CD4-positive, alpha-beta T cell treated with Interleukin-17A for 1 hour (primary cell): ENCODE measurements at places on chromosomes 5 and 9.

DNA sequence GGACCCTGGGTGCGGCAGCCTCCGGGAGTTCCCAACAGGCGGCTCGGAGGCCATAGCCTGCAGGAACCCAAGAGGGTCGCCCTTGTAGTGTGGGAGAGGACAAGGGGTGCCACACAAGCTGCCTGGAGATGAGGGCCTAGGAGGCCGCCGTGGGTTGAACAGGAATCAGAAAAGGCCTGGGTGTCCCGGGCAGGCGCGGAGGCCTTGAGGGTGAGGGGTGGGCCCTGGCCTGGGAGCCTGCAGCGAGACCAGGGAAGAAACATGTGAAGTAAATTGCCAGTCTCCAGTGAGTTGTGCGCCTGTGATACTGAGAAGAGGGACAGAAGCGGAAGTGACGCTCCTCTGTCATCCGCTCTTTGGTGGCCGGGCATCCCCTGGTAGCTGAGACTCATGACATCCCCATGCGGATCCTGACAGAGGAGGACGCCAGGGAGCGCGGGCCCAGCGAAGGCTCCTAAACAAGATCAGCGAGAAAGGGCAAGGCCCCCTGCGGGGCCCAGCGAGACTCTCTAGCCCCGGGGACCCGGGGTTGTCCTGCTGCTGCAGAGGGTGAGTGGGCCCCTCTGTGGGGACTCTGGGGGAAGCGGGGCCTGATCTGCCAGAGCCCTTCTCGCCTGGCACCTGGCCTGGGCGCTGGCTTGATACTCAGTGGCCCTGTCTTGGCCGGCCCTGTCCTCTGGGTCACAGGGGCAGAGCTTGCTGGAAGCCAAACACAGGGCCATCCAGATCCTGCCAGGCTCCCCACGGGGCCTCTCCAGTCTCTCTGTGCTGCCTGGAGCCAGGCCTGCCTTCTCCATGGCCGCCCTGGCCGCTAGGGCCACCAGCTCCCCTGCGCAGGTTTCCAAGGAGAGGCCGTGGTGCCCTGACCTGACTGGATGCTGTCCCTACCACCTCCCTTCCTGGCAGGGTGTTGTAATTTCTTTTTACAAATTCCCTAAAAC, 788.4 kb downstream of the TLE4 start:
- no peak for DNase-seq

DNA sequence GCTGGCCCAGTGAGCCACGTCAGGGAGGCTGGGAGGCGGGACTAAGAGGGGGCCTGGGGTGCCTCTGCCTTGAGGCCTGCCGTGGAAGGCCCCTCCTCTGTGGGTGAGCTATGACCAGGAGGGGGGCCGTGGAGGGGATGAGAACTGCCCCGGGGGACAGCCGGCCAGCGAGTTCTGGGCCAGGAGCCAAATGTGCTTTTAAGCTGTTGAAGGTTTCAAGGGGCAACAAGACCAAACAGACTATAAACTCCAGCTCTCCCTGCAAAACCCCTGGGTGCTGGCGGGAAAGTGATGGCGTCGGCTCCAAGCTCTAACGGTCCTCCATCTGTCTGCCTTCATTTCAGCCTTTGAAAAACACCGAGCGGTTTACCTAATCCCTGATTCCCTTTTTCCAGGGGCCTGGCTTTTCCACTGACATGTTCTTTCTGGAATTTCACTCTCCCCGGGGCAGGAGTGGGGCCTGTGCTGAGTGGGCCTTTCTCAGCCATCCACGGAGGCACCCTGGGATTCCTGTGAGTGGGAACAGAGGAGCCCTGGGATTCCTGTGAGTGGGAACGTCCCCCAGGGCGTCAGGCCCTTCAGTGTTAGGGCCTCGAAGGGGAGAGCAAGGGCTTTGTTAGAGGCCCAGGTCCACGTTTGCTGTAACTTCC, 65.6 kb downstream of the COL5A1 start:
- no peak for DNase-seq

DNA sequence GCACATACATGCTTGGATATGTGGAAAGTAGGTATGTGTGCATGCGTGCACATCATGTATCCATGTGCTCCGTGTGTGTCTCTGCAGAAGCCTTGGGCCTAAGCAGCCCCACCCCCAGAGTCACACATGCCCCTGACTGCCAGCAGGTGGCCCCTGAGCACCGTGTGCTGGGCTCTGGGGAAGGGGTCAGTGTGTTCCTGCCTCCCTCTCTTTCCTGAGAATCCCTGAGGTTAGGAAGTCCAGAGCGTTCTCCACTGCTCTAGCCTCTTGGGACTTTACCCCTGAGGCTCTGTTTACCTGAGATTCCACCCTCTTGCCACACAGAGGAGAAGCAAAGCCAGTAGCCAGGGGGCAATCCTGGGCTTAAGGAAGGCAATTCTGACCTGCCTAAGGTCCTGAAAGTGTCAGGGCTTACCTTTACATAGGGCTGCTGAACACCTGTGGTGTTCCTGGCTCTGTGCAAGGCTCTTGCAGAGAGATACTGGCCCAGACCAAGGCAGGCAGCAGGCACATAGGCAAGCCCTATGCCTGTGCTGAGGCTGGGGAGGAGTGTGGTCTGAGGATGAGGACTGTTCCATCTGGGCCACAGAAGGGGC, 207.3 kb downstream of the TMEM38B start:
- DNase-seq: no peak

DNA sequence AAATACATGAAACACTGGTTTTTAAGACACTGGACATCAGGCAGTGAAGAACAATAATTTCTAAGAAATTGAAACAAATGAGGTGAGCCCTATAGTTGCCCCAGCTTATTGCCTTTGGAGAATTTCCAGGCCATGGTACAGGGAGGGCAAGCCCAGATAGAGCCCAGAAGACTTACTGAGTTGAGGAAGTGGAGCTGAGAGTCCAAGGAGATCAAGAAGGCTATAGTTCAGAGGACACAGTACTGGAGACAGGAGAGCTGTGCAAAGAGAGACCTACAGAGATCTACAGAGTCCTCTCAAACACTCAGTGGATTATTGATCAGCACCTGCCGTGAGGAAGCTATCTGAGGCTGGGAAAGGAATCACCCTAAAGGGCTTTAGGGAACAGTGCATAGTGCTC, 112.6 kb downstream of the GALNT10 start:
- DNase-seq: no peak

DNA sequence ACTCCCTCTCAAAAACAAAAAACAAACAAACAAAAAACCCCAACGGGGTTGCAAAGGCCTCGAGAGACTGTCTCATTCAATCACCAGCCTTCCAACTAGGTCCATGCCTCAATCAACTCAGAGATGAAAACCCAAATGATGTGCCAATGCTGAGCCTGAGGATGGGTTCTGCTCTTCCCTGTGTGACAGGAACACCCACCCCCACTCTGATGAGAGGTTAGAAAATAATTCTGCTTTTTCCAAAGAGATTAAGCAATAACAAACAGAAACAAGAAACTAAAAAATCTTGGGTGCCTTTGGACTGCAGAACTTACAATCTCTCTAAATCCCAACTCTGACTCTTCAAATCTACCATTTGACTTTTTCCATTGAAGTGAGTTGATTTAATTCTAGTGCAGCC, 25.5 kb upstream of the FBP1 start:
- no peak for DNase-seq

DNA sequence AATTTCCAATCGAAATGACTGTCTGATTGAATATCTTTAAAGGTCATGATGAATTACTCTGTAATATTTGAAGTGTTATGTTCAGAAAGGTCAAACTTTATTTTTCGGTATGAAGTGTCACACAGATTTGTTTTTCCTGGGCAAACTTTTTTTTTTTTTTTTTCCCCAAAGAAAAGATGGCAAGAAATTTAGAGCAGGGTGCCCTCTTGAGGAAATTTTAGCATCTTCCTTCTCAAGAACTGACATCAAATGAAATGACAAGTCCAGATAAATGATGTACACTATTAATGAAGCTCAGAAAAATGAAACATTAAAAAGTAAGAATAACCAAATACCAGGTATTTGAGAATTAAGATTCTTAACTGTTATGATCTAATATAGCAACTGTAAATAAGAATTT, 123.6 kb downstream of the INVS start:
- no peak for DNase-seq

GRCh38 chr5:34598177-34598794, 57.8 kb upstream of the RAI14 start:
- DNase-seq: no peak

DNA sequence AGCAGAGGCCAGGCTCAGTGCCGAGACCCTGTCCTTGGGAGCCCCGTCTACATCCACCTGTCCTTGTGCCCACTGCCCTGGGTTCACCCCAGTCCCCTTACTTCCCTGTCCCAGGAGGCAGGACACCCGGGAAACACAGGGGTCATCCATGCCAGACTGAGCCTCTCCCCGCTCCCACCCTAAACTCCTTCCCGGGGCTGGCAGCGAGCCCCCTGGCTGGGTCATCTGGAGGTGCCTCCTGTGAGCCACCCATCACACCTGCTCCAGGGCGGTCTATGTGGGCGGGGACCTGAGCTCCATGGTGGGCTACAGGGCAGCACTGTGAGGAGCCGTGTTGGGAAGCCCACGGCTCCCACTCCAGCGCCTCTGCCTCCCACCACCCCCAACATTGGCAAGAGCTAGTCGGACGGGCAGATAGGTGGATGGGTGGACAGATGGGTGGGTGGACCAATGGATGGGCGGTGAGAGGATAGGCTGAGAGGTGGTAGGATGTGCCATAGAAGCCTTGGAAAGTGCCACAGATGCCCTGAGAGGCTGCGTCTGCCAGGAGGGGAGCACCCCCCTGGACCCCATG, 42.5 kb upstream of the RXRA start:
- no peak for DNase-seq

- no peak for DNase-seq
These were observed 37.5 kb downstream of the CREBRF start for GRCh38 chr5:173093606-173094005.

DNA sequence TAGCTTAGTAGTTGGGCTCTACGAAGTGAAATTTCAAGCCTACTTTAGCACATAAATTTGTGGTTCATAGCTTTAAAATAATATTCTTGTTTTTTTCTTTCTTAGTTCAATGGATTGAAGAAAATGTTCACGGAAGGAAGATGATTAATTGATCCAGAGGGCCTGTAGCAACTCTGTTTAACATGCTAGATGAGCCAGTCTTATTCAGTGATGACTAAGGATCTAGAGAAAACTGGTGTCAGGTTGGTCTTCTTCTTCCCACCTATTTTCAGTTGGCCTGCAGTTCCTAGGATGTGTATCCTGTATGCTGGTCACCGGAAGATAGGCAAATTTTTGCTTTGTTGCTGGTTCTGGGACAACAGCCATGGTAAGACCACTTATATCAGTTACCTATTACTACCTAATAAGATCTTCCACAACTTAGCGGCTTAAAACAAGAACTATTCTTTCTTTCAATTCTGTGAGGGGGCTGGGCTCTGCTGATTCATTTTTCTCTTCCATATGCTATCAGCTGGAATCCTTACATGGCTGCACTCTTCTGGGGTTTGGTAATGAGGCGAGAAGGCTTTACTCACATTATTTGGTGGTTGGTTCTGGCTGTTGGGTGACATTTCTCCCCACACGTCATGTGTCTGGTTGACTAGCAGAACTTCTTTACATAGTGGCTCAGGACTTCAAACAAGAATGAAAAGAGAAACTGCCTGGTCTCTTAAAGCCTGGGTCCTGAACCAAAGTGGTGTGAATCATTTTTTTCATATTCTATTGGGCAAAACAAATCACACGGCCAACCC, 182.7 kb upstream of the ACTBL2 start:
- DNase-seq: no peak

GRCh38 chr5:180541710-180542109, 47.5 kb downstream of the CNOT6 start:
- no peak for DNase-seq

DNA sequence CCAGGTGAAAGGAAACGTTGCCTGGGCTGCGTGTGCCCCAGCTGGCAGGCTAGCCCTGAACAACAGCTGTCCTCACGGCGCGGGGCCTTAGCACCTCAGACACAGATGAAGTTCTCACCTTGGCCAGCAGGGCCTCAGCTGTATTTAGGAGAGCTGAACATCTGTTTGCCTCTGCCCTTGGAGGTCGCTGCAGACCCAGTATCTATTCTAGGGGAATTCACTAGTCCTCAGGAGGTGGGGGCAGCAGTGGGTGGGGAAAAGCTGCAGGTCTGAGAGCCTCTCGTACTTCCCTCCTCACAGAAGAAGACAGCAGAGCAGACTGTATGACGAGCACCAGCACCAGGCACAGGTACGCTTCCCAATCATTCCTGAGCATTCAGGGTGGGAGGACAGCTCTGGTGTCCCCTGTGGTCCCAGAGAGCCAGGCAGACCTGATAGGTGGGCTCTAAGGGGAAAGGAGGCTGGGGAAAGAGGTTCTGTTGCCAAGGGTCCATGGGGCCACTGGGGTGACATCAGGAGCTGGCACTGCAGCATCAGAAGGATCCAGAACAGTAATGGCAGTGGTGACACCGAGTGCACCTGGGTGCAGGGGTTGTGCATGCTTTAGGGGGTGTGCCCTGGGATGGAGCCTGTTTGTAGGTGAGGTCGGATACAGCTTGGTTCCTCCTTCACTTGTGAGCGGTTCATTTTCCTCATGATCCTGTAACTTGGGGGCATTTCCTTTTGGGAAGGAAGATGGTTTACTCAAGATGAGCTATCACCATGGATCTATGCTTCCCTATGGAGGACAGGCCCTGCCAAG, 13.8 kb downstream of the CD74 start:
- peak; percentile 65 for DNase-seq

DNA sequence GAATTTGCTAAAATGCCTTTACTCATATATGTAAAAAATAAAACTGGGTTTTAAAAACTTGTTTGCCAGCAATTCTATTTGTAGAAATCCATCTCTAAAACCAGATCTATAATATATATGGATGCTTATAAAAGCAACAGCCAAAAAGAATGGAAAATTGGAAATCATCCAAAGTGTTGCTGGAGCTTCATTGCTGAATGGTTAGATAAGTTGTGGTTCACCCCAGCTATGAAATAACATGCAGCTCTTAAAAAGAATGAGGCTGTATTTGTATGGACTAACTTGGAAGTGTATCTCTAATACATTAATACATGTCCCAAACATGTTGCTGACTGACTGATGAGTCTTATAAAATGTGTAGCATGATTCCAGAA, 76.2 kb downstream of the STK10 start:
- no peak for DNase-seq

DNA sequence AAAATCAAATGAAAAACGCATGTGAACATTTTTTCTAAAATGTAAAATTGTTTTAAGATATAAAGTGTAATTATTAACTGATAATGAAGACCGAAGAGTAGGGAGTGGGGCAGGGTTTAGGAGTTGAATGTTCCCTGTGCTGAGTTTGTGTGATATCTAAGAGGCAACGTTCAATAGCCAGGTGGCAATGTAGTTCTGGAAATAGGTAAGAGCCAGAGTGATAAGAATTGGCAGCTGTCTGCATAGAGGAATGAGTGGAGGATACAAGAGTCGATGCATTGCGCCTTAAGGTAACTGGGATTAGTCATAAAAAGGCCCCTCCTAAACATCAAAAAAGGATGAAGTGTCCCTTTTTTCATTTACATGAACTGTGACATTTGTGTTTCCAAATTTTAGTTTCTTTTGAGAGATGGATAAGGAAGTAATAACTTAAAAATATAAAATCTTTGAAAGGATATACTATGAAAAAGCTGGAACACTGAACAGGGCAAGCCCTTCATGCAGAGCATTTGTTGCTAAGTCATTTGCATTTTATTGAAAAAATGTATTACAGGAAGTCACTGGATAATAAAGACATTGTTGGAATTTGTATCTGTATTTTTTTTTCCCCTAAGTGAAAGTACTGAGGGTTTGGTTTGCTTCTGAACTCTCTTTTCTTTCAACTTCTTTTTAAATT, 659.3 kb downstream of the ACTL7B start:
- no peak for DNase-seq

GRCh38 chr5:29380029-29380428, 1813.5 kb upstream of the CDH6 start:
- no peak for DNase-seq

GRCh38 chr9:33124046-33124445, 43.1 kb downstream of the B4GALT1 start:
- DNase-seq: no peak
